CD14-positive monocyte (primary cell): ENCODE measurements at places on chromosomes 11 and 22.

DNA sequence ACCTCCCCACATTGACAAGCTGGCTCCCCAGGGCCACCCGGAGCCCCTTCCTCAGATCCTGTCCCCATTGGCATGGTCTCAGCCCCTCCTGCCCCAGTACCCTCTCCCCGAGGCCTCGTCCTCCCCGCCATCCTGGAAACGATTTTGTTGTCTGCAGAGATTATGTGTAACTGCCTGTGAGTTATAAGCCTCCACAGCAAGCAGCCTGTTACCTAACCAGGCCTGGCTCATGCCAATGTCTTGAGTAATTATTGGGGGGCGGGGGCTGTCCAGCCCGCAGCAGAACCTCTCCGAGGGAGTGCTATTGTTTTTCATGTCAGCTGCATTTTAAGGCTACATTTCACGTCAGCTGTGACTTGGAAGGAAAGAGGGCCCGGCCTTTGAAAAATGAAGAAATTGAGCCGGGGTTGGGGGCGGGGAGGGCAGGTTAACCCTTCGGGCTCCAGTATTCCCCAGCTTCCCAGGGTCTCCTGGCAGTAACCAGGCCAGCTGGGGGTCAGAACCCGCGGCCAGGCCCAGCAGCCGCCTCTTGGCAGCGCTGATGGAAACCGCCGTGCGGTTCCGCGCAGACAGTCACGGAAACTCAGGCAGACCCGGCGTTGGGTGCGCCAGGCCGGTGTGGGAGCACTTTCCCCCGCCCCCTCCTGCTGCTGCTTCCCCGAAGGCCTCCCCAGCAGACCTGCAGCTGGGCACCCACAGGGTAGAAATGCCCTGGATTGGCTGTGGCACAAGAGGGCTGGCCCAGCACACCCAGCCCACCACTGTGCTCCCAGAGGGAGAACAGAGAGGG, 59.5 kb downstream of the CDKN1C start:
- peak; percentile 80 for DNase-seq
- H3K36me3 ChIP-seq, result peaks cover 13% of the 10 kb centered on the region
- H3K4me1 ChIP-seq, result peaks cover 51% of the 10 kb centered on the region
- H3K4me3 ChIP-seq, result peak overlapping the region; percentile 57
- H3K27me3 ChIP-seq, result no peaks in the 10 kb centered on the region

DNA sequence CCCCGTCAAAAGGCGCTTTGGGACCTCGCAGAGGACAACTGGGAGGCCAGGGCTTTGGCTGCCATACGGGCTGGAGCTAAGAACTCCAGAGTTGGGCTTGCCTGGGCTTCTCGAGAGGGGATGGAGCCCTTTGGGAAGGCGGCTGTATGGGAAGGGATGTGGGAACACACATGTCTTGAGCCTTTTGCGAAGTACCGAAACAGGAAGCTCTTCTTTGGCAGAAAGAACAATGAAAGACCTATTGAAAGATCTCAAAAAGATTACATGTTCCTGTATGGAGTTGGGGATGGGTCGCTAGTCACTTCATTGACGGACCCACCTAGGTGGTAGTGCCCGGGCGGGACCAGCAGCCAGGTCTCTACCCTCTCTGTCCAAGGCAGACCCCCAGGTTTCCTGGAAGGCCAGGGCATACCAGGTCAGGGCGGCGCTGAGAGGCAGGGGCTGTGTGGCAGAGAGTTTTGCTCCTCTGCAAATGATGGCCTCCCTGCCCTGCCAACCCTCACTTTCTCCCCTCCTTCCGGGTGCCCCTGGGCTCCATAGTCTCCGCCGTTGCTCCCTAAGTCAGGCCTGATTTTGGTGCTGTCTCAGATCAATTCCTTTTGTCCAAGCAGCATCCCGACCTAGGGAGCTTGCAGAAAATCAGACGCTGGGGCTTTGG, 1.0 kb downstream of the ST14 start:
- peak overlapping the region; percentile 75 for H3K4me3 ChIP-seq
- H3K36me3 ChIP-seq, result no peaks in the 10 kb centered on the region
- DNase-seq, result peak; percentile 41
- peaks cover 75% of the 10 kb centered on the region for H3K4me1 ChIP-seq

- H3K36me3 ChIP-seq, result no peaks in the 10 kb centered on the region
- no peak for DNase-seq
- no peaks in the 10 kb centered on the region for H3K4me1 ChIP-seq
- no peak overlapping the region for H3K27ac ChIP-seq
- H3K4me3 ChIP-seq, result no peak overlapping the region
Observed at GRCh38 chr11:15627560-15627959, 512.8 kb downstream of the INSC start.

GRCh38 chr22:35930933-35931332, 97.7 kb downstream of the RBFOX2 start:
- no peaks in the 10 kb centered on the region for H3K36me3 ChIP-seq
- H3K4me1 ChIP-seq, result no peaks in the 10 kb centered on the region
- H3K4me3 ChIP-seq, result no peak overlapping the region
- H3K27ac ChIP-seq, result no peak overlapping the region
